ENCODE measurements at places on chromosomes 4 and X. TPM values are rescaled to one million over a fixed set of nuclear protein-coding genes. Genes with fewer than 3 reads are reported as not detected.
A peak's percentile ranks its signal among the peaks of the same experiment; 100 is the strongest.

DNA sequence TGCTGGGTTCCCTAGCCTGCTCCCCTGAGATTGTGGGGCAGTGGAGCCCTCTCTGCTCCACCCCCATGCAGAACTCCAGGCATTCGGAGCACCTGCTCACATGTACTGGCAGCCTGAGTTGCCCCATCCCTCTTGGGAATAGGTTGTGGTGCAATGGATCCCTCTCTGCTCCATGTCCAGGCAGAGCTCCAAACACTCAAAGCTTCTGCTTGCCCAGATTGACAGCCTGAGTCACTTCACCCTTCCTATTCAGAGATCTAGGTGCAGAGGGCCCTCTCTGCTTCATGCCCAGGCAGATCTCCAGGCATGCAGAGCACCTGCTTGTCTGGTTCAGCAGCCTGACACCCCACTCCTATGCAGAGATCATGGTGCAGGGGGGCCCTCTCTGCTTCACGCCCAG, 18.6 kb upstream of the TEX13B start:
- no peak overlapping the region for H3K4me3 ChIP-seq
- H3K36me3 ChIP-seq: no peaks in the 10 kb centered on the region
- no peak overlapping the region for H3K27ac ChIP-seq
- no peaks in the 10 kb centered on the region for H3K4me1 ChIP-seq
- peak; percentile 0 for DNase-seq

DNA sequence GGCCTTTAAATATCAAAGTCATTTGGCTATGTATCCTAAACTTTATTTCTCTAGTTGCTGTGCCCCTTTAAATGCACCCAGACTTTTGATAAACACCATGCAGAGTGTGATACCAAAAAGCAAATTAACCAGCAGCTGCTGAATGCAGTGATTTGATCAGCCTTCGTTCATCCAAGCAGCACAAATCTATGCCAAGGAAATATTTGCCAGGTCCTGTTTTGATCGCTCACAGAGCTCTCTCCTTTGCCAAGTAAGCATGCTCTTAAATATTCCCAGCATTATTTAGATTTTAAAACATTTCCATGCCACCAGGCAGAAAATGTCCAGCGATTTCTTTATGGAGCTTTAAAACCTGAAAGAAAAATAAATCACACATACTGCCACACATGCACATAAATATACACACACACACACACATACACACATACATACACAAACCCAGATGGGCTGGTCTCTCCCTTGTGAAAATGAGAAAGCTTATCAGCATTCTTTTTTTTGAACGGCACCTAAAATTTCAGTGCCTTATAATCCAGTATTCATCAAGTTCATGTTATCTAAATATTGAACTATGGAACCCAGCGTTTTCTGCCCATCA, 35.7 kb downstream of the BTC start:
- no peaks in the 10 kb centered on the region for H3K36me3 ChIP-seq
- DNase-seq: peak; percentile 30
- no peaks in the 10 kb centered on the region for H3K4me1 ChIP-seq
- no peak overlapping the region for H3K27ac ChIP-seq
- no peak overlapping the region for H3K4me3 ChIP-seq
- no peaks in the 10 kb centered on the region for H3K27me3 ChIP-seq

DNA sequence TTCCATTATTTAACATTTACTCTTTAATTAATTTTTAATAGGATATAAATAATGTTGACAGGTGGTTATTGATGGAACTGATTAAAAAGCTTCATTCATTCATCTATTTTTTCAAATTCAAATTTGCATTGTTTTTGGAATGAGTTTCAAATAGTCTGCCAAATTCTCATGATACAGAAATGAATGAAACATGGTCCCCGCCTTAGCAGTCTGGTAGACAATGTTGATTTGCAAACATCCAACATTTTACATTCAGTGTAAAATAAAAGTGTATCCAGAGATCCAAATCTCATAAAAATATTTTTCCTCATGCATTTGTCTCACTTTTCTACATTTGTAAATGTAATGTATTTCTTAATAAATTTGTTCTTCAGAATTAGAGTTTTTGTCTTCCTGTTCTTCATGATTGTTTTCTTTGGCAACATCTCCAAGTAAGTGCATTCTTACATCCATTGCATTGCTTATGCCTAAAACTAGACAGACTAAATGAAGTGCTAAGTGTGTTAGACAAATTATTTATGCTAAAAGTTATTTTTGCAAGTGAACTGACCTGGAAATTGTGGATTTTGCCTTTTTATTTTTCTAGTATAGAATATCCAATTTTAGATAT, 142.3 kb downstream of the PCDH18 start:
- peak; percentile 79 for DNase-seq
- H3K4me3 ChIP-seq: no peak overlapping the region
- peaks cover 5% of the 10 kb centered on the region for H3K4me1 ChIP-seq
- no peaks in the 10 kb centered on the region for H3K36me3 ChIP-seq
- H3K27ac ChIP-seq: no peak overlapping the region

DNA sequence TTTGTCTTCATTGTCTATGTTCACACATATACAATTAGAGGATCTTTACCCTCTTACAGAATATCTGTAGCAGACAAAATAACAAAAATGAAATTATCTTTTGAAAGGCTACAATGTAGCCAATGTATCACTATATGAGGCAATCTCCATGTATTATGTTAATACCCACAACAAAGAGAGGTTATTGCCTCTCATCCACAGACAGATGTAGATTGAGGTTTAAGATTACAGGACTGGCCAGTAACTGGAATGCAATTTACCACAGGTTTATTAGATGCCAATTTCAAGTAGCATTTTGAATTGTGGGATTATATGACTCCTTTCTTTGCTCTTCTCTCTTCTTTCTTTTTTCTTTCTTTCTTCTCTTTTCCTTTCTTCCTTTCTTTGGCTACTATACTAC, 242.6 kb downstream of the ANKRD50 start:
- no peaks in the 10 kb centered on the region for H3K36me3 ChIP-seq
- H3K4me1 ChIP-seq: no peaks in the 10 kb centered on the region
- no peak overlapping the region for H3K27ac ChIP-seq
- DNase-seq: no peak
- H3K4me3 ChIP-seq: no peak overlapping the region

- H3K4me3 ChIP-seq: peak overlapping the region; percentile 45
- peak; percentile 80 for DNase-seq
- no peaks in the 10 kb centered on the region for H3K27me3 ChIP-seq
These were observed 164.6 kb downstream of the PRKX start for GRCh38 chrX:3548765-3549391.

- H3K27me3 ChIP-seq: no peaks in the 10 kb centered on the region
- H3K36me3 ChIP-seq: no peaks in the 10 kb centered on the region
- no peak overlapping the region for H3K4me3 ChIP-seq
- H3K27ac ChIP-seq: no peak overlapping the region
These were observed 585.3 kb upstream of the ATOH1 start for GRCh38 chr4:93243262-93243661.

GRCh38 chr4:95546866-95547714, 1.7 kb downstream of the UNC5C start:
- peak overlapping the region; percentile 65 for H3K4me3 ChIP-seq
- peaks cover 4% of the 10 kb centered on the region for H3K27me3 ChIP-seq
- peak; percentile 31 for DNase-seq
- peaks cover 2% of the 10 kb centered on the region for H3K4me1 ChIP-seq
- no peaks in the 10 kb centered on the region for H3K36me3 ChIP-seq

- no peaks in the 10 kb centered on the region for H3K36me3 ChIP-seq
- DNase-seq: no peak
- no peaks in the 10 kb centered on the region for H3K27me3 ChIP-seq
- no peaks in the 10 kb centered on the region for H3K4me1 ChIP-seq
These were observed 1084.9 kb downstream of the RPA4 start for GRCh38 chrX:97968376-97969163.

DNA sequence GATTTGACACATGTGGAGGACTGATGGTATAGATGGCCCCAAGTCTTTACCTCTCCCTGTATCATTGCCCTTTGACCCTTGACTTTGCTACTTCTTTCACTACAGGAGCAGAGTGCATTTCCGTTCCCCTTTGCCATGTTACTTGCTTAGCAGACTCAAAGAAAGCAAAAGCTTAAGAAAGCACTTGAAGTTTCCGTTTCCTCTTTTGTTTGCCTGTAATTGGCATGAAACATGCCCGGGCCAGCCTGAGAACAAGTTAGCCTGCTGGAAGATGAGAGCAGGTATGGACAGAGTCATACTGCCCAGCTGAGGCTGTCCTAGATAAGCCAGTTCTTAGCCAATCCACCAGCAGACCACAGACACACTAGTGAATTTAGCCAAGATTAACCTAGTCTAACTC, 206.0 kb downstream of the BCOR start:
- H3K27me3 ChIP-seq: no peaks in the 10 kb centered on the region
- DNase-seq: peak; percentile 34
- H3K4me3 ChIP-seq: no peak overlapping the region
- no peaks in the 10 kb centered on the region for H3K36me3 ChIP-seq

DNA sequence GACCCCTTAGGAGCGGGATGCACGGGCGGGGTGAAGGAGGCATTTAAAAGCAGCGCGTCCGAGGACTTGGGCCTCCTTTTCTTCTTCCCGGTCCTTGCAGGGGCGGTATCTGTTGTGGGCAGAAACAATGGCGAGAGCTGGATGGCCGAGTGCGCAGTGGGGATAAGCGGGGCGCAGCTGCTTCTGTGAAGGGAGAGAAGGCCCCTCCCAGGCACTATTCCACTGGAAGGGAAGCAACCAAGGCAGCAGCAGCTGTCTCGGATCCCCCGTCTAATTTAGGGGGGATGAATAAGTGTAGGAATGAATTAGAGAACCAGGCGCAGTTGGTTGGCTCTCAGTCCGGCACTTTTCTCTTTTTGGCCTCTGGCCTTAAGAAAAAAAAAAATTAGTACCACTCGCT, 995 bp downstream of the SMARCA5 start:
- peaks cover 2% of the 10 kb centered on the region for H3K4me1 ChIP-seq
- H3K27me3 ChIP-seq: no peaks in the 10 kb centered on the region
- peaks cover 2% of the 10 kb centered on the region for H3K36me3 ChIP-seq
- peak; percentile 67 for DNase-seq

DNA sequence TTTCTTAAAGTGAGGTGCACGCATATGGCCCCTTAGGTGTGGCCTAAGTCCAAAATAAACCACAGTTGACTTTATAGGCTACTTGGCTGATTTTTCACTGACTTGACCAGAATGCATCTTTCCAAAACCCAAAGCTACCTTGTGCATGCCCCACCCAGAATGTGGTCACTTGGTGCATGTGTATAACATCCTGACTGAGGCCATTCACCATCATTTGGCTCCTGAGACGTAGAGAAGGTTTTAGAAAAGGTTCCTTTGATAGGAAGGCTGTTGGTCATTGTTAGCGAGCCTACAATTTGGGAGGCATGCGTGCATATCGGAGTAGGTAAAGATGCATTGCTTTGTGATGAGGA, 84.6 kb downstream of the PLAC1 start:
- no peaks in the 10 kb centered on the region for H3K36me3 ChIP-seq
- no peaks in the 10 kb centered on the region for H3K4me1 ChIP-seq
- no peak overlapping the region for H3K27ac ChIP-seq
- no peaks in the 10 kb centered on the region for H3K27me3 ChIP-seq
- H3K4me3 ChIP-seq: no peak overlapping the region
- no peak for DNase-seq

- H3K36me3 ChIP-seq: no peaks in the 10 kb centered on the region
- peak overlapping the region; percentile 62 for H3K27ac ChIP-seq
- peak; percentile 59 for DNase-seq
- H3K27me3 ChIP-seq: no peaks in the 10 kb centered on the region
- H3K4me1 ChIP-seq: peaks cover 9% of the 10 kb centered on the region
These were observed 124.7 kb upstream of the C1QTNF7 start for GRCh38 chr4:15303052-15303641.

DNA sequence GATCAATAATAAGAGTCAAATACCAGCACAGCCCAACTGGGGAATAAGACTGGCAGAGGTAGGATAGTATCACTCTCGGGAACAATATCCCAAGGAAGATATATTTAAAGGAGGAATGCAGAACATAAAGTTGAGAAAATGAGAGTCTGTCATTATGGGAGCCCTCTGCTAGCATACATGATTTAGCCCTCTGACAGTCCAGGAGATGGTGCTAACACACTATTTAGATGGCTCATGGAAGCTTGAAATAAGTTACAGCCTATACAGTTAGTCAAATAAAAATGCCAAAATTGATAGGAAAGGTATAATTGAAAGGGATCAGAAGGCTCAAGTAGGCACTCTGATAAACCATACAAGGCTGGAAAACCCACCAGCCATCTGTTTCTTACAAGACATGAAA, 201.0 kb upstream of the NEIL3 start:
- H3K27ac ChIP-seq: no peak overlapping the region
- H3K4me3 ChIP-seq: no peak overlapping the region
- no peaks in the 10 kb centered on the region for H3K4me1 ChIP-seq
- H3K36me3 ChIP-seq: no peaks in the 10 kb centered on the region
- DNase-seq: peak; percentile 37

- DNase-seq: no peak
- no peaks in the 10 kb centered on the region for H3K36me3 ChIP-seq
- H3K4me1 ChIP-seq: no peaks in the 10 kb centered on the region
- H3K27me3 ChIP-seq: no peaks in the 10 kb centered on the region
- no peak overlapping the region for H3K27ac ChIP-seq
These were observed 331.2 kb downstream of the PAPSS1 start for GRCh38 chr4:107388736-107389274.

- no peak for DNase-seq
- no peak overlapping the region for H3K27ac ChIP-seq
- H3K27me3 ChIP-seq: no peaks in the 10 kb centered on the region
- H3K4me3 ChIP-seq: no peak overlapping the region
- H3K4me1 ChIP-seq: no peaks in the 10 kb centered on the region
- H3K36me3 ChIP-seq: no peaks in the 10 kb centered on the region
These were observed 90.9 kb downstream of the EGF start for GRCh38 chr4:110003401-110004187.

Gene NKX6-1
- 0.47 TPM for polyA plus RNA-seq

Gene STBD1
- polyA plus RNA-seq: 1.7 TPM

Gene FAM47B
- polyA plus RNA-seq: not detected

Gene KIF4A
- 23.0 TPM for polyA plus RNA-seq

Gene SPANXN5
- polyA plus RNA-seq: not detected

Gene SNCA
- polyA plus RNA-seq: 0.95 TPM

Gene DCAF4L1
- polyA plus RNA-seq: 0.02 TPM

Gene COL4A6
- 1.4 TPM for polyA plus RNA-seq

Gene CCNI
- polyA plus RNA-seq: 216 TPM

Gene CTAG1B
- not detected for polyA plus RNA-seq

Gene CLDN22
- not detected for polyA plus RNA-seq

All from fibroblast of lung (primary cell).